ENCODE measurements at places on chromosomes 6 and 20.

GRCh38 chr6:160005861-160006540 is 37.1 kb downstream of the IGF2R start:
- DNase-seq: no peak

DNA sequence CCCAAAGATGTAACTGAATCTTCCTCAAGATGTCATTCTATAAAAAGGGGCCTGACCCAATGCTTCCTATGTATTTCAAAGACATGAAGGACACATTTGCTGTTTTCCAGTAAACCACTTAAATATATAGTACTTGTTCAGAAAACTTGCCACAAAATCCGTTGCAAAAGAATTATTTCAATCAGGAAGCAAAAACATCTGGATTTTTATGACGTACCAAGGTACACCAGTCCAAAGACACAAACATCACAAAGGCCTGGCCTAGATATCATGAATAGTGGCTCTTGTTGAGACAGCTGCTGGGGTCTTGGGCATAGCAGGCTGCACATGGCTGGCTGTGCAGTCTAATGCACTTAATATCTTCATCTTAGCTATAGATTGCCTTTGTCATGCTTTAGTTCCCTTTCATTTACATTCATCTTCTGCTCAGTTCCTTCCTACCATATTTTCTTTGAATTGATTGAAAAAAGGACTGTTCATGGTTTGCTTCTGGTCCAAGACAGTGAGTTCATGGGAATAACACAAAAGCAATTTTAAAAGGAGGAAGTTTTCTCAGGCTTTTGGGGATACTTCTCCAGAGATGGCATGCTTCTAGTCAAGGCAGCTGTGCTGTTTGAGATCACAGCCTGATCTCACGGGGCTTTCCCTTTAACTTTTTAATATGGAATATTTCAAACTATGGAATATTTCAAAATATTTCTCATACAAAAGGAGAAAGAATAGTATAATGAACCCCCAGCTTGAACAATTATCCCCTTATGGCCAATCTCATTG is 44.5 kb downstream of the MYLIP start:
- no peak for DNase-seq

DNA sequence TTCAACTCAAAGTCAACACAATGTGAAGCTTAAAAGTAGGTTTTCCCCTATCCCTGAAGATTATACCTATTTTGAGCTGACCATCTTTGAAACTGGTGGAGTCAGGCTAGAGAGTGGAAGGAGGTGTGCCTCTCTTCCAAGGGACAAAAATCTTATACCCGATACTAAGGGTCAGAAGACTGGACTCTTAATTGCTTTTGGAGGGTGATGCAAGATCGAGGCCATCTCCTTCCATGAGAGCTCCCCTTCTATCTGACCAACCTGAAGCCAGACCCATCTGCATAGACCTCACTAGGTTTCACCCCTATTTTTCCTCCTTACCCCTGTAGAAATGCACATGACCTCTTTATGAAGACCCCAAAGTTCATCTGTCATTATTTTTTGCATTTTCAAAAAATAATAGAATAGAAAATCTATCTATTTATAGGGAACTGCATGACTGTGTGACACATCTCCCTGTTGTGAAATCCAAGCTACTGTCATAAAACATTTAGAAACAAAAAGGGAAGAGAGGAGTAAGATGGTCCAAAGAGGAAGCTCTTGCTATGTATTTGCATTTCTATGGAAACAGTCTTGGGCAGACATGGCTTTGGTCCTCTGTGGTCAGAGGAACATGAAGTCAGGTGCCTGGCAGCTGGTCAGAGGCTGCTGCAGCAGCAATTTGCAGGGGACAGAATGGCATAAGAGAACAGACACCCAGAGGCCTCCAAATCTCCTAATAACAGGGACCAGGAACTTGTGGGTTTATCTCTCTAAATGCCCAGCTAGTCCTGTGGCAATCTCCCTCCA is 349.2 kb downstream of the MAFB start:
- DNase-seq: no peak

DNA sequence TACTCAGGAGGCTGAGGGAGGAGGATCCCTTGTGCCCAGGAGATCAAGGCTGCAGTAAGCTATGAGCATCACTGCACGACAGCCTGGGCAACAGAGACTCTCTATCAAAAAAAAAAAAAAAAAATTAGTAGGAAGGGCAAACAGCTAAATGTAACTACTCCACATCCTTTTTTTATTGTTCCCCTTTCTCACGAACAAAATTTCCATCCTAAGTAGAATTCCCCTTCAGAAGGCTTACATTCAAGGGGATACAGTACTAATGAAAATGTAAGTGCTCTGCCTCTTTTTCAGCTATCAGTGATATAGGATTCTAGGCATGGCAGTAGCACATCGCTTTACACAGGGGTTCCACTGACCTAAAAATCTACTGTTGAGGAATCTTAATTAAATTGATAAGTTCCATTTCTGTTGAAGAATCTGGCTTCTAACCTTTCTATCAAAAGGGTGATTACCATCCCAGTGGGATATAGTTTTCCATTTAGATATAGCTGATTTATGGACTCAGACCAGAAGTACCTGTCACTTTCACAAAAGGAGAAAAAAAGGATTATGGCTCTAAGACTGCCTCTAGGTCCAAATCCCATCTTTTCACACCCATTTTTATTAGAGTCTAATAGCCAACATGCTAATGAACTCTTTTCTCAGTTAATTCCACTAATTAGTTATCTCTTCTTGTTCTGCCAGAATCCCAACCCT is 2.6 kb downstream of the B4GALT5 start:
- DNase-seq: no peak

DNA sequence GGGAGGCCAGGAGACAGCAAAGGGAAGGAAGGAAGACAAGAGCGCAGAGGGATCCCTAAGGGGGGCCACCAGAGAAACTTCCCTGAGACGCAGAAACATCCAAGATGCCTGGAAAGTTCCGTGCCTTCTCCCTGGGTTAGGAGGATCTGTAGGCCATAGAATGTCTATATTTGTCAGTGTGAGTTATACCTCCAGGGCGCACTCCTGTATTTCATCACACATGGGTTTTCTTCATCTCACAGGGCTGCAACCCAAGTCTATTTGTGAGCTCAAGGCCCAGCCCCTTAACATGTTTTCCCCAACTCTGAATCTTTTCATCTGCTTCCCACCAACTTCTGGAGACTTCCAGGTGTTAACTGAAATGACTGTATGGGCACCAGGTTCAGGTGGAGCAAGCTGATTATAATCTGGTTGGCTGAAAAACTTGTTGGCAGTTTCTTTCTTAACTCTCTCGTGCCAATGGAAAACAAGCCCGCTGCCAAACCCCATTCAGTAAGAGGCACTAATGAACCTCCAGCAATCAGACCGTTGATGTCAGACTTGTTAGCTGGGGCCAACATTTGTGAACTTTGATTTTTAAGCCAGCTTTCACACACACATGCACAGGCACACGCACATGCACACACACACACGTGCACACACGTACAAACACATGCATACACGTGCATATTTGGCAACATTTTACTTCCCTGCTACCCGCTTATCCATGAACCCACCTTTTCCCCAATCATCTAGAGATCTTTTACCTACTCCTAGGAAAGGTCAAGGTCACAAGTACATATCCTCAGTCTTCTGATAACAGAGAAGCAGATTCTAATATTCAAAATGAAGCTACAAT is 247.5 kb upstream of the GMDS start:
- DNase-seq: no peak

DNA sequence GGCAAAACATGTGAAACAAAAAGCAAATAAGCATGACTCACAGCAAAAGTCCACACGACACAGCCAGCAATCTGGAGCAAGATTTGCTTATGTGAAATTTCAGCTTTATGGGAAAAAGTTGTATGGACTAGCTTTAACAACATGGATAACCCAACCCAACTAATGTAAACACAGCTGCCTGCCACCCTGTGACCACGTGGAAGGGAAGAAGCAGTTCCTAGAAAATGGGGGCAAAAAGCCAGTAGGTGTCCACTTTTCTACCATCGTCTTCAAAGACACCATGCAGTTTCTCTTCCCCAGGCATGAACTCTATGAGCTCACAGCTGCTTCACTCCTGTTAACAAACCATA is 425.4 kb upstream of the RNF217 start:
- no peak for DNase-seq

- DNase-seq: no peak
Observed at GRCh38 chr20:59165891-59166709, 2.5 kb downstream of the ZNF831 start.

DNA sequence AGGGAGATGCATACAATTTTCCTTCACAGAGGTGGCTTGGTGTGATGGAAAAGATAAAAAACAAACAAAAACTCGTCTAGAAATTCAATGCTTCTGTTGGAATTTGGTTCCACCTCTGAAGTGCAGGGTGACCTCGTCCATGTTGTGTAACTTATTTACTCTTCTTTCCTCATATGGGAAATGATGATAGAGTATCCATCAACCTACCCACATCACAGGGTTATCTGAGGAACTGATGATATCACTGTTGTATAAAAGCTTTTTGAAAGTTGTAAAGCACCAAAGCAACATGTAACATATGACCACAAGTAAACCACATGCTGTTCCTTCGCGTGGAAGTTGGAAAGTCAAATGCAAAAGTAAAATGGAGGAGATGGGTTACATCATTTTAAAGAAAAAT is 212.0 kb upstream of the SGK1 start:
- DNase-seq: no peak

DNA sequence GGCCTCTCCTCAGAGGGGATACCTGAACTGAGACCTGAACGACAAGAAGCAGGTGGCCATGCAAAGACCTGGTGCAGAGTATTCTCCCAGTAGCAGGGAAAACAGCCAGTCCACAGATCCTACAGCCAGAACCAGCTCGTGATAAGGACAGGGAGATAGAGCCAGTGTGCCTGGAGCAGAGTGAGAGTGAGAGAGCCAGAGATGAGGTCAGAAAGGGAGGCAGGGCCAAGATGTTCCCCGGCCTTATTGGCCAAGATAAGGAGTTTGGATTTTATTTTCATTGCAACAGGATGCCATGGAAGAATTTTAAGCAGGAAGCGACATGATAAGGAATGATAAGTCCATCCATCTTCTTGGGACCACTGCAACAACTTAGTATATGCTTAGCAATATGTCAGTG is 111.8 kb downstream of the UBE3D start:
- DNase-seq: no peak

GRCh38 chr6:56862415-56863175 is 92.3 kb upstream of the BEND6 start:
- DNase-seq: peak; percentile 59

DNA sequence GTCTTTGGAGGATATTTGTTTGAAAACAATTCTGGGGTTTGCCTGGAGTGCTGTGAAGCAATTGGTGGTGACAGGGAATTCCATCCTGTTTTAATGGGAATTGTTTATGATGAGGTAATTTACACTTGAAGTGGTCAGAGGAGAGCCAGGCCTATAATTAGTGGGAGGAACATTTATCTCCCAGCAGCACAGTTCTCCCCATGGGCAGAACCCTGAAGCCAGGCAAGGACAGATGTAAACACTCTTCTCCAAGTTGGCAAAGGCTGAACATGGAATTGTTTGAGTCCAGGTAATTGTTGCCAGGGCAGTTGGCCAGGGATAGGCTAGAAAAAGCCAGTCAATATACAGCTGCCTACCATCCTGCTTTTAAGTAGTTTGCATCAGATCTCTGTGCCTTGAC is 789.7 kb downstream of the FRK start:
- DNase-seq: no peak

DNA sequence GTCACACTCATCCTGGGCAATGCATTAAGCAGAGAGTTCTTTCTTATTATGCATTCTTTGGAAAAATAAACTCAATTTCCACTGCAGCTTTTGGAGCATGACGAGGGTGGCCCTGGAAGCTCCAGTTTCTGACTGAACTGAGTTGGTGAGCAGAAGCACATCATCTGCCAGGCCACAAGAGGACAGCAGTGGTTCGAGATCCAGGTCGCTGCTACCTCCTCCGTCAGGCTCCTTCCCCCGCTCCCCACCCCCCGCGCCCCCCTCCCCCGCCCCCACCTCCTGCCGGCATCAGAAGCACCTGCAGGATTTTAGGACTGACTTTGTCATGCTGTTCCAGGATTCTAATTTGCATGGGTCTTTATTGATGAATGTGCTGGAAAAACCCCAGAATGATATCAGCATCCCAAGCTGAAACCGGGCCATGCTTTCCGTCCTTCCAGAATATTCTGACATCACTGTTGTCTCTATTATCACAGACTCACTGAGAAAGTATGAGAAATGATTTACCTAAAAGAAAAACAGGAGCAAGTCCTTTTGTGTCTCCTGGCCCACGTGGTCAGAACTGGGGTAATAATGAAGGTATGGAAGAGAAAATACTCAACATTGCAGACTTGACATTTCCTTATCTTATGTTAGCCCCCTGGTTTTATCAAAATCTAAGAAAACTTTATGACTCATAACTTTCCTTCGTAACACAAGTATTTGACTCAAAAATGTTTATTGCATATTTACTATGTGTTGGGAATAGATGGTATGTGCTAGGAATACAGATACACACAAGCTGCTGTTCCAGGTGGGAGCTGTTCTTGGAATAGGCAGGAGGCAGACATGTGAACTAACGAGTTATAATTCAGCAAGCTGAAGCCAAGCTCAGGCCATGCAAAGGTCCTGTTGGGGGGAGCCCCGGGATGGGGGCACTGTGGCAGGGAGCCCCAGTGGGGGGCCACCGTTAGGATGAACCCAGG is 220.2 kb upstream of the EXOC2 start:
- peak; percentile 48 for DNase-seq

DNA sequence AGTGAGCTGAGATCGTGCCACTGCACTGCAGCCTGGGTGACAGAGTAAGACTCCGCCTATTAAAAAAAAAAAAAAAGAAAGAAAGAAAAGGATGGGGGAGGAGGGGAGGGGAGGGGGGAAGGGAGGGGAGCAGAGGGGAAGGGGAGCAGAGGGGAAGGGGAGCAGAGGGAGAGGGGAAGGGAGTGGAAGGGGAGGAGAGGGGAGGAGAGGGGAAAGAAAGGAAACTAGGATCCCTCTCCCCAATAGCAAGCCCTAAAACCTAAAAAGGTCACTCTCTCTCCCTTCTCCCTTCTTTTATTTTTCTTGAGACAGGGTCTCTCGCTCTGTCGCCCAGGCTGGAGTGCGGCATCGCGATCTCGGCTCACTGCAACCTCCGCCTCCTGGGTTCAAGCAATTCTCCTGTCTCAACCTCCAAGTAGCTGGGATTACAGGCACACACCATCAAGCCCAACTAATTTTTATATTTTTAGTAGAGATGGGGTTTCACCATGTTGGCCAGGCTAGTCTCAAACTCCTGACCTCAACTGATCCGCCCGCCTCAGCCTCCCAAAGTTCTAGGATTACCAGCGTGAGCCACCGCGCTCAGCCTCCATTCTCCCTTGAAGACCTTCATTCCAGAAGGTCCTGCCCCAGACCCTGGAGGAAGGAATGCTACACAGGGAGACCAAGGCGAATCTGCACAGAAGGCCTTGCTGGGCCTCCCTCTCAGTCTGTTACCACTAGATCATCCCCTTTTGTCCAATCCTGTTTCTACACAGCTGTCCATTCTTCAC is 45.8 kb upstream of the PIM1 start:
- no peak for DNase-seq

GRCh38 chr20:38764567-38765318 is 16.5 kb downstream of the ACTR5 start:
- peak; percentile 84 for DNase-seq

DNA sequence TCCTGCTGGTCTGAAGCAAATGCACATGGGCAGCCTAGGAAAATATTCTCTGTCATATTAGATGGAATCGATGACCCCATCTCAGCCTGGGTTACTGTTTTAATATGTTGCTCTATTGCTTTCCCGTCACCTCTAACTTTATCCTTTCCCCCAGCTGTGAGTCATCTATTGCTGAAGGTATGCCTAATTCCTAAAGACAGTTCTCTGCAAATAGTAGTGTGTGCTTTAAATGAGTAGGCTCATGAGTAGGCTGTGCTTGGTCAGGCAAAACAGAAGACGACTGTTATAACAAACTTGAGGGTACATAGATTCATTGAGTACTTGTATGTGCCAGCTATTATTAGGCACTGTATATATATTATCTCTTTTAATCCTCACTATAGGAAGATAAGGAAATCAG is 47.2 kb downstream of the CTNNBL1 start:
- peak; percentile 46 for DNase-seq

Data from HFFc6 (cell line).